ENCODE measurements at places on chromosomes 3 and 15.

- no peak for DNase-seq
Observed at GRCh38 chr3:152405915-152406802, 137.4 kb downstream of the MBNL1 start.

- no peak for DNase-seq
Observed at GRCh38 chr3:170317954-170318353, 39.6 kb upstream of the SKIL start.

DNA sequence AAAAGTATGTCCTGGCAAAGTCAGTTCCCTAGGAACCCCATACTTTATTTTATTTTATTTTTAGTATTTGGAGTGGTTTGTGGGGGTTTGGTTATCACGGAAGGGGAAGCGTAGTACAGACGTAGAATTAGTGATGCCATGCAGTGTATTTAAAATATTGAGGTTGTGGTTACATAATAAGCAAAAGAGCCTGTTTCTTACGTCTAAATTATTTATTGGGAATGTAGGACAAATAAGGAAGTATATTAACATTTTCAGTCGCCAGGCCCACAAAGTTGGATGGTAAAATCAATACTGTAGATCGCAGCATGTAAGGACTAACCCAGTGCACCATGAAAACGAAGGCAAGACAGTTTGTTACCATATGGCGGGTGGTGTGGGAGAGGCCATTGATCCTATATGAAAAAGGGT is 558 bp downstream of the DTWD1 start:
- DNase-seq = no peak

DNA sequence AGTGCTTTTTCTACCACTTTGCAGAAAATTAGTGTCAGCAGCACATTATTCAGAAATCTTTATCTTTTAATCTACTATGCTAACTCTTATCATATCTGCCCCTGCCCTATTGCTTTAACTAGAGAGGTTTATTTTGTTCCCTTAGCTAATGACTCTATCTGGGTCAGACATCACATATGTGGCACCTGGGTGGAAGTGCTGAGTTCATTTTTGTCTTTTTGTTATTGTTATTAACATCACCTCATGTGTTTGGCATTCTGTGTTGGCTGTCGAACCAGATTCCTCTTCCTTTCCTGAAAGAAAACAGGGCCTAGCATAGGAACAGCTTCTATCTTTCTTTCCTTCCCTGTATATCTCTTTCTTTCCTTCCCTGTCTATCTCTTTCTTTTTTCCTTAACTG is 100.7 kb downstream of the RBMS3 start:
- no peak for DNase-seq

GRCh38 chr3:117184574-117184973 is 475.0 kb downstream of the TUSC7 start:
- DNase-seq = no peak

- DNase-seq = no peak
Observed at GRCh38 chr3:169510693-169511010, 152.9 kb downstream of the MECOM start.

DNA sequence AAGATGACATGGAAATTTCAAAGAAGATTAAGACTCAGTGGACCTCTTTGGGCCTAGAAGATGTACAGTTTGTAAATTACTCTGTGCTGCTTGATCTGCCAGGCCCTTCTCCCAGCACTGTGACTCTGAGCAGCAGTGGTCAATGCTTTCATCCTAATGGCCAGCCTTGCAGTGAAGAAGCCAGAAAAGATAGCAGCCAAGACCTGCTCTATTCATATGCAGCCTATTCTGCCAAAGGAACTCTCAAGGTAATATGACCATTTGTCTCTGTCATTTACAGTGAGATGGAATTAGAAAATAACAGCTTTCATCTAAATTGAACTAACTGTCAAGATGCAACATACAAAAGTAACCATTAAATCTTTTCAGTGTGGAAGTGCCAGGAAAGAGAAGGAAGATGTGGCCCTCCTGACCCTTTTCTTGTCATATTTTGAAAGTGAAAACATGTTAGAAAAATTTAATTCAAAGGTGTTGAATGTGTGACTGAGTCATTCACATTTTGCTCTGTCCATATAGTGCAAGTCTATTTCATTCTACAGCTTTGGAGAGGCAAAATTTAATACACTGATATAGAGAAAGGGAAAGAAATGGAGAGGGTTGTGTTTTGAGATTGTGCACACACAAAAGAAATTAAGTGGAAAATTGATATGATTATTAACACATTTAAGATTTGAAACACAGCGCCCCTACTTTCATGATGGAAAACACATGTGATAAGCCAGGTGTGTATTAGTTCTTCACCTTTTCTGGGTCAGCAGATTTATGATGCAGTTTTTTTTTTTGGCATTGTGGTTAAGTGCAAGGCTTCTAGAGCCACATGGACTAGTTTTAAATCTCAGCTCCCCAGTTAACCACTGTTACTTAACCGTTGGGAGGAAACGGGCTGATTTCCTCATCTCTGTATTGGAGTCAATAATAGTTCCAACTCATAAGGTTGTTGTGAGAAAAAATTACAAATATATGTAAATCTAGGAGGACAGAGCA is 375.1 kb downstream of the NAALADL2 start:
- DNase-seq = no peak

GRCh38 chr3:86416334-86416733 is 574.6 kb downstream of the VGLL3 start:
- DNase-seq = peak; percentile 29

- no peak for DNase-seq
Observed at GRCh38 chr15:31230630-31231485, 95.8 kb upstream of the KLF13 start.

DNA sequence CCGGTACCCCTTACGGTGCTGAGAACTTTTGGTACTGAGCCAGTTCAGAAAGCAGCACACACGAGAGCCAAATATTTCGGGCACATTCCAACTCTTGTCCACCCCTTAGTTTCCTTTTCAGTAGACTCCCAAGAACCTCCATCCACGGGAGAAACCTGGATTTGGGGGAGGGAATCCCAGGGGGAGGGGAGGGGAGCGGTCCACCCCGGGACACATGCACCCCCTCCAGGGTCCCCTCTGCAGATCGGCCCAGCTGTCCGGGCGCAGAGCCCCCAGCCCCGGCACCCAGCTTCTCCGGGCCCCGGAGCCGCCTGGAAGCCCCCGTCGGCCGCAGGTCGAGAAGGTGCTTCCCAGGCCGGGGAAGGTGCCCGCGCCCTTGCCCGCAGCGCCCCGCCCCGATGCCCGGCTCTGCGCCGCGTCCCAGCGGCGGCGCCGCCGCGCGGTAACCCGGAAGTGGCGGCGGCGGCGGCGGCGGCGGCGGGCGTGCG is 455 bp upstream of the ABHD17C start:
- peak; percentile 72 for DNase-seq

DNA sequence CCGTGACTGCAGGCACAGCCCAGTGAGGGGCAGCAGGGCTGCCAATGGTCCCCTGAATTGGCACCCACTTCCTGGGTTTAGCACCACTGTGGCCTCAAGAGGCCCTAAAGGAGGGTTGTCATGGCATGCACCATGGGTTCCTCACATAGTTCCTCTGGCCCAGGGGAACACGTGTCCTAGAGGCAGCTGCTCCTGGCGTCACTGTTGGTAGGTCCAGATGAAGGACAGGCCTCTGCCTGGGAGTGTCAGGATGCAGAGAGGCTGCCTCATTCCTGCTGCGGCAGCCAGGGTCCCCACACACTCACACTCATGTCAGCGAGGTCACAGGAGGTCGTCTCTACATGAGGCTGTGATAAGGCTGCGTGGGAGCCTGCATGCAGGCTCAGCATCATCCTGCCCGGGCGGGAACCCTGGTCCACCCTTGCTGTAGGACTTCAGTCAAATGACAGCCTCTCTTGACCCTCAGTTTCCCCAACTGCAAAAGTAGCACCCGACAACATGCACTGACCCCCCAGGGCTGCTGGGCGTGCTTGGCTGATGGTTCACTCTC is 26.1 kb upstream of the SFMBT1 start:
- no peak for DNase-seq

GRCh38 chr3:11382146-11382745 is 110.0 kb downstream of the ATG7 start:
- DNase-seq = no peak

DNA sequence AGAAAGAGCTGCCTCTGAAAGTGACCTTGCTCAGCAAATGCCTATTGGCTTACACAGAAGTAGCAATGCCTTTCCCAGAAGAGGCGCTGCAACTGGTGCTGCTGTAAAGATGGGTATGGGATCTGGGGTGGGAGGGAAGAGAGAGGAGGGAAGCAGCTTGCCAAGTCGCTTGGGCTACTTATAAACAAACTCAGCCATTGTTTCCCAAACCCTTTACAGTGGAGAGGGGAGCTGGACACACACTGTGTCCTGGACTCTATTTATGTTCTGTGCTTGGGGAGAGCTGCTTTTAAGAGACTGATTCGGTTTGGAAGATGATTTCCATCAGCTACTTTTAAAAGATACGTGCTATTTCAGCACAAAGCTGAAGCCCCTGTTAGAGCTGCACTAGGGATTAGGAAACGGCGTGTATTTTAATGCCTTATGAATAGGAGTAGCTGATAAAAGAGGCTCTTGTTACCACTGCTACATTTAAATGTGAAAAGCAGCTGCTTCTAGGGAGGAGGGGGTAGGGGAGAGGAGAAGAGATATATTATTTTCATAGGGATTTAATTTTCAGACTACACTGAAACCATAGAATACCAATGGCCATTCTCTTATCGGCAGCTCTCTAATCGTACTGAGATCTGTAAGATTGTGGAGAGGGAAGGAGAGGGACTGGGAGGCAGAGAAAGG is 440.6 kb downstream of the MCTP2 start:
- peak; percentile 20 for DNase-seq

GRCh38 chr3:116155841-116156240 is 289.4 kb downstream of the LSAMP start:
- DNase-seq = no peak

DNA sequence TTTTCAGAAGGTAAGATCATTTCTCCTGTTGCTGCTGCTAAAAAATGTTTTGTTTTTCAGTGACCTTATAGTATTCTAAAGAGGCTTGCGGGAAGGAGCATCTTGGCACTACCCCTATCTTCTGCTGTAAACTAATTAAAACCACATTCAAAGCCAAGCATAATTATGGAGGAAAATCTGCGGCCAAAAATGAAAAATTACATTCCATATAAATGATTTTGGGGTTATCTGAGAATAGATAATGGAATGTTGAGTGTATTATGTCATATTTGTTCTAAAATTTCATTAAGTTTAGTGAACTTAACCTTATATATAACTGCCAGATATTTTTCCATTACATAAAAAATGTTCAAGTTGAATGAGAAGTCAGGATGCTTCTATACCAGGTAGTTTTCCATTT is 170.4 kb upstream of the TMC3 start:
- DNase-seq = no peak

GRCh38 chr3:120907659-120908029 is 361 bp upstream of the STXBP5L start:
- DNase-seq = no peak

DNA sequence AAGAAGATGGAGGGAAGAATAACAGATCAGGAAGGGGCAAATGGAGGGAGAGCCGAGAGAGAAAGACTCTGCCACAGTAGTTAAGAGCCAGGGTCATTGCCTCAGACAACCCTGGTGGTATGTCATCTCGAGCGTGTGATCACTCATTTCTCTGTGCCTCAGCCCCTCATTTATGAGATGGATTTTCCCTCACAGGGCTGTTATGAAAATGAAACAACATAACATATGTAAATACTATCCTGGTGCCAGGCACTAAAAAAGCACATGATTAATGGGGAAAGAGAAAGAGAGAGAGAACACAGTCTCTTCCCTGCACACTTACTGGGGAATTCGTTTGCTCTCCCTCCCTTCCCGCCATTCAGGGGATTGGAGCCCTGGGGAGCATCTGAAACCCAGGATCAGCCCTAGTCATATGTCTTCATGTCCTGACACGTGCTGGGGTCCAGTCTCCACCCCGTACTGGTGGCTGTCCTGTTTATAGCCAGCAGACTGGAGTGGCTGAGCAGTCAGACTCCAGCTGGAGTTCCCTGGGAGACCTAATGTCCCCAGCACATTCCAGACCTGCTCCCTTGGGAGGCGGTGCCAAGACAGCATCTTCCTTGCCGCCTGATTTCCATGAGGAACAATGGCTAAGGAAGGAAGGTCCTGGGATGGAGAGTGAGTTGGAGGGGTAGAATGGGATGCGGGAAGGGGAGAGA is 14.7 kb upstream of the AMOTL2 start:
- no peak for DNase-seq

DNA sequence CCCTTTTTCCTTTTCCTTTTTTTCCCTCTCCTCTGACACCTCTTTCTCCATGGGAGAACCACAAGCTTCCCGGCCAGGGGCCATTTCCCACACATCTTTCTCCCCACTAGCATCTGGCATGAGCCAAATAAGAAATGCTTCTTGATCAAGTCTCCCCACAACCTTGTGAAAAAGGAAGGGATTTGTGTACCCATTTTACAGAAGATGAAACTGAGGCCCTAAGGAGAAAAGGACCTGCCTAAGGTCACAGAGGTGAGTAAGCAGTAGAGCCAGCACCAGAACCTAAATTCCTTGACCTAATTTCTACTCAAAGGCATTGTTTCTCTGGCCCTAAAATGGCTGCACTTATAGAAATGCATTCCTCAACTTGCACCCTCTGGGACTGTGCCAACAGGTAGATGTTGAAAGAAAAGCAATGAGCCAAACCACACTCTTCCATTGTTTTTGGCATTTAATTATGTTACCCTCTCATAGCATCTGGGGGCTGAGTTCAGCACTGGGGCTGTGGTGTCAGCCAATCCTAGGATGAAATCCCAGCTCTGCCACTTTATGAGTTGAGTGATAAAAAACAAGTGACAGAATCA is 81.7 kb upstream of the TLE3 start:
- no peak for DNase-seq
